ENCODE measurements at places on chromosomes 13 and 19.

DNA sequence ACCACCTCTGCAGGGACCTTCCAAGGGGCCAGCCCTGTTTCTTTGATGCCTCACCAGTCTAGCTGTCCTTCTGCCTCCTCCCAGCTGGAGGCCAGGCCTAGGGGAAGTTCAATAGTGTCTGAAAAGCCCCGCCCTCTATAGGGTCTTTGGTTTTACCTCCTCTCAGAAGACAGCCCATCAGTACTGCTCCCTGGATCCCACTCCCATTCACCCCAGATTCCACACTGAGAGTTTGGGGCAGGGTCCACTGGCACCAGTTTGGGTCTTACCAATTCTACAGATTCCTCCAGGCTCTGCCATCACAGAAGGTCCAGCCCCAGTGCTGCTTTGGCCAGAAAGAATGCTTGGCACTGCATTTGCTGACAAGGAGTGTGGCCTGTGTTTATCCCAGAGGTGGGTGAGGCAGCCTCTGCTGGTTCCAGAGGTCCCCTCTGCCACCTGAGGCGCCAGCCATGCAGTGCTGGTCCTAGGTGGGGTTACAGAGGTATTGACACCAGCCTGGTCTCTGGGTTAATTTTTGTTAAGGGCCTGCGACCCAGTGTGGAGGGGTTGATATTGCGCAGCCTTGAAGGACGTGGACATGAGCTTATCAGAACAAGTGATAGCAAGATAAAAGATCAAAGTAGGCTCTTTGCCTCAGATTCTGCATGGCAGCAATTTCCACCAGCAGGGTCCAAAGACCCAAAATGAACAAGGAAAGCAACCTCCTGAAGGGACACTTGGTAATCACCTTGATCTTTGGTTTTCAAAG lies 41.4 kb upstream of the IGSF23 start:
- no peak for DNase-seq

DNA sequence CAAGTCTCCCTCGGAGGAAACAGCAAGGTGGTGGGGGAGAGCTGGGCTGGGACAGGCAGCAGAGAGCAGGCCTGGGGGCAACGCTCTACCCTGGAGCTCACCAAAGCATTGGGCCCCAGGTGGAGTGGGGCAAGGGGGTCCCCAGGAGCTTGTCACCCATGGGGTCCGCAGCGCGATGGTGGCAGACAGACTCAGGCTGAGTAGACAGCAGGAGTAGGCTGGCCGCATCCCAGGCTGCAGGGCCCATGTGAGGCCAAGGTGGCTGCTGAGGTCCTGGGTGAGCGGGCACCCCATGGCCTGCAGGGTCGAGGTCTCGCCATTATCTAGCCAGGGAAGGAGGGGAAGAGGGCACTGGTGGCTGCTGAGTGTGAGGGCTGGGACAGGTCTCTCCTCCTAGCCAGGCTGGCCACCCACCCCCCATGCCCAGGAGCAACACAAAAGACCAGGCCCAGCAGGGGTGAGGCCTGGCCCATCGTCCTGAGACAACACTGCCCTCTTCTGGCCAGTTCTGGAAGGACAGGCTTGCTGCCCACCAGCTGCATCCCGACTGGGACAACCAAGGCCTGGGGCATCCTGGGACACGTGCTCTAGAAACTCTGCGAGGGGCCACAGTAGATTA lies 33.1 kb downstream of the CEBPG start:
- peak; percentile 51 for DNase-seq

DNA sequence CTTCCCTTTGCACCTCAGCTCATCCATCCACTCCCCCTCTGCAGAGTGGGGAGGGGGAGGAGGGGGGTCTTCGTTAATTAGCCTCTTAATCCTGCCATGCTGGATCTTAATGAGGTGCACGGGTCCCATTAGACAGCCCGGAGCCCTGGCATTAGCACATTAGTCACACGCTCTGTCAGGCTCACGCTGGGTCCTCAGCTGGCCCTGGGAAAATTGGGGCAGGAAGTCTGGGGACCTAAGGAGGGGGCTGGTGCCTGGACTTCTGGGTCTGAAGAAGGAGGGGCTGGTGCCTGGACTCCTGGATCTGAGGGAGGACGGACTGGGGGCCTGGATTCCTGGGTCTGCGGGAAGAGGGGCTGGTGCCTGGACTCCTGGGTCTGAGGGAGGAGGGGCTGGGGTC lies 444 bp upstream of the NCCRP1 start:
- DNase-seq = no peak

- DNase-seq = no peak
Measured at GRCh38 chr19:38931521-38931793, 713 bp downstream of the MRPS12 start.

DNA sequence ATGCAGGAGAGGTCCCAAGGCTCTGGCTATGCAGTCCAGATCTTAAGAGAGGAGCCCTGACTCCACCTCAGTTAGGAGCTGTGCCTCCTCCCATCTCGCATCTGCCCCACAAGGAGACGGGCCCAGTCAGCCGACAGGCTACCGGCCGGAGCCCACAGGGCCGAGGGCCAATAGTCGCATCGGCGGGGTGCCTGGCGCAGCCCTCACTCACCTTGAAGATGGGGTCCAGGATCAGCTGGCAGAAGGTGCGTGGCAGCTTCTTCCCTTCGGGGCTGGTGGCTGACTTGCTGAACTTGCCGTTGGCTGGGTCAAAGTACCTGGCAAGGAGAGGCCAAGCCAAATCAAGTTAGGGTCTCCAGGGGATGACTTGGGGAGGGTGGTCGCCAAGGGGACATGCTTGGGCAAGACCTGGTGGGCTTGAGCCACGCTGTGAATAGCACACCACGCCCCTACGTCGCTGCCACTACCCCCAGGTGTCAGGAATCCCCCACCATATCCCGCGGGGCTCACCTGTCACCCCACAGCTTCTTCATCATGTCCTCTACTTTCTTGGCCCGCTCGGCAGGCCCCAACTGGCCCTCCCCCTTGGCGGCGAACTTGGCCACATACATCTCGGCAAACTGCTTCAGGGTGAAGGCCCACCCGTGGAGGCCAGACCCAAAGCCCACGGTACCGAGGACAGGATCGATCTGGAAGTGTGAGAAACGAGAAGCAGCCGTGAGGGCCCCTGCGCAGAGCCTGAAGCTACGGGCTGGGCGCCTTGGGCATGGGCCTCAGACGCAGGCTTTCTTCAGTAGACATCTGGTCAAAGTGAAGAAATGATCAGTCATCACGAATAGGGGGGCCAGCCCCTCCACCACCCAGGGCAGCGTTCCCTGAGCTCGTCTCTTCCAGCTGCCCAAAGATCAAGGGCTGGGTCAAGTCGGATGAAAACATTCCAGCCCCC lies 3.3 kb downstream of the EEF2 start:
- no peak for DNase-seq

GRCh38 chr13:45402641-45403040 lies 15.5 kb downstream of the SLC25A30 start:
- DNase-seq = no peak

DNA sequence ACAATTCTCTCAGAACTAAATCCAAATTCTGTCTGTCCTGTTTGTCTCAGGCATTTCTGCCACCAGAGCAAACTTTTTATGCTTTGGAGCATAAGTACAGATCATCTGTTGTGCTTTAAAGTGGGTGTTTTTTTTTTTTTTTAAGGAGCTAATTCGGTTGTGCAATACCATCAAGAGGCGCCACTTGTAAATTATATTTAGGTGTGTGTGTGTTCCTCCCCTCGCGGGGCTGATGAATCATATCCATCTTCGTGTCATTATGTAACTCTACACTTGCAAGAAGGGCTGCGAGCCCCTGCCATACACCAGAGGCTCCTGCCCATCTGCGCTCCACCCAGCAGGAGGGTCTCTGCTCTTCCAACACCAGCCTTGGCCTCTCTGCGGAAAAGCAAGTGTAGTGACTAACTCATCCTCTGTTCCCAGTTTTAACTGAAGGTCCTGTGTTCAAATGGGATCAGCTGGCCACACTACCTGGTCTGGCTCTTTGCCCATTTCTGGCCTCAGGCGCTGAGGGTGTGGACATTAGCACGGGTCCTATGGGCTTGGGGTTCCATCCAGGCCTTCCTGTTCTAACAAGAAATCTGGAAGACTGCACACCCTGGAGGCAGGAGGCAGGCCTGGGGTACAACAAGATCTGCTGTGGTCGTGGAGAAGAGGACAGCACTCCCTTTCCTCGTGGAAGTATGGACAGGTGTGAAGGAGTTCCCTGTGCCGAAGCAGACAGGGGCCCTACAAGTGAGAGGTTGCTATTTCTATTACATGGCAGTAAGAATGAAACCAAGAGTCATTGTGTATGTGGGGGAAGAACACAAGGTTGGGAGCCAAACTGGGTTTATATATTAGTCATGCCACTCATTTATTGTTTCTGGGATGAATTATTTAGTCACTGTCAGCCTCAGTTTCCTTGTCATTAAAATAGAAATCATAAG lies 96.1 kb upstream of the MBNL2 start:
- peak; percentile 81 for DNase-seq

GRCh38 chr13:46211116-46211482 lies 629 bp upstream of the LRRC63 start:
- DNase-seq = no peak

GRCh38 chr13:66265371-66265770 lies 964.8 kb downstream of the PCDH9 start:
- DNase-seq = no peak

DNA sequence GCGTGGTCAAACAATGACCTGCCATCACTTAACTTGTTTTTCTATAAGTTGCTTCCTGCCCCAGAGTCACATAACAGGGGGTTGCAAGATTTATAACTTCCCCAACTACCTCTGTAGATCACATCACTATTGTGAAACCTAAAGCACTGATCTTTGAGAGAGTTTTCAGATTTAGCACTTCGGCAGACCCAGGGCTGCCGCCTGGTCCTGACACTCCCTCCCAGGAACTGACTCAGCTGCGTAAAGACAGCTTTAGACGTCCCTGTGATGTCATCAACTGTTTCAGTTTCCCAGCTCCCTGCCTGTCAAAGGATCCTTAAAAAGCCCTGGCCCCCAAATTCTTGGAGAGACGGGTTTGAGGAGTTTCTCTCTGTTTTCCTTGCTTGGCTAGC lies 33.3 kb downstream of the IGFL2 start:
- peak; percentile 64 for DNase-seq

- DNase-seq = no peak
Measured at GRCh38 chr13:93279982-93280381, 53.4 kb downstream of the GPC6 start.

DNA sequence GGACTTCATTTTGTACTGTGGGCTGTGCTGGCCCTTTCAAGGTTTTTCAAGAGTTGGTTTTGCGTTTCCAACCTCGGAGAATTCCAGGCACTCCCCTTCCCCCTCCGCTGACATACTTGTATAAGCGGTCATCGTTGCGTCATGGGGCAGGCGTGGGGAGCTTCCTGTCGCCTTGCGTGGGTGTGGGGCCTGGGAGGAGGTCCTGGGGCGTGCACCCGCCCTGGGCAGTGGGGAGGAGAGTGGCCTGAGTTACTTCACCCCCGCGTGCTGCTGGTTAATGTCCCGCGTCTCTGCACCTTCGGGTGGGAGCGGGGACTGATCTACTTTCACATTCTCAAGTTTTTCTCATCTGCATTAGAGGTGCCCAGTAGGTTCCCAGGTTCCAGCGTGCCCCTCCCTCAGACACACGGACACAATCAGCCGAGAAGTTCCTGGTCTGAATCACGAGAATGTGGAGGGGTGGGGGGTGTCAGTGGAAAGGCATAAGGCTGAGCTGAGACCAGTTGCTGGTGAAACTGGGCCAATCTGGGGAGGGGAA lies 4.1 kb downstream of the IER2 start:
- peak; percentile 95 for DNase-seq

- DNase-seq = peak; percentile 78
Measured at GRCh38 chr13:99496184-99497142, 4.8 kb upstream of the TM9SF2 start.

Data from fibroblast of skin of right biceps (primary cell).